Vagina (tissue), 2 donors: ENCODE measurements at places on chromosomes 4 and X.

- DNase-seq, result no peak
Observed at GRCh38 chrX:22097012-22097694, 65.0 kb downstream of the PHEX start.

DNA sequence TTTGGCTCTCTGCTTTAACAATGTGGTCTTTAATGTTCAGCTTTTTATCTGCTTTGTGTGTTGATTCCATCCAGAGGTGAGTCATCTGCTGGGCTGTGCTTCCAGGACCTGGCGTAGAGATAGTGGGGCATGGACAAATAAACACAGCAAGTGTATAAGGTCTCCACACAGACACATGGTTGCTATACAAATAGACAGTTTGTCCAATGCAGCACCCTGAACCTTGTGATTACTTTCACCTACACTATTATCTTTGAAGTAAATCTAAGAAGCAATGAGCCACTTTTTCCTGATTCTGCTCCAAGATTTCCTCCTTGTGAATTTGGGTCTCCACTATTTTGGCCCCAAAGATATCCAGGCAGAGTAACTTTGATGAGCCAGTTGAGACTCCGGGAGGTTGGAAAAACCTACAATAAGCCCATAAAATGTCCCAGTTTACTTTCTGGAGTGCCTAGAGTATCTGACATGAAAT lies 12.1 kb downstream of the PPARGC1A start:
- no peak for DNase-seq

- DNase-seq, result no peak
Observed at GRCh38 chr4:56823933-56824600, 2.6 kb upstream of the SPINK2 start.

DNA sequence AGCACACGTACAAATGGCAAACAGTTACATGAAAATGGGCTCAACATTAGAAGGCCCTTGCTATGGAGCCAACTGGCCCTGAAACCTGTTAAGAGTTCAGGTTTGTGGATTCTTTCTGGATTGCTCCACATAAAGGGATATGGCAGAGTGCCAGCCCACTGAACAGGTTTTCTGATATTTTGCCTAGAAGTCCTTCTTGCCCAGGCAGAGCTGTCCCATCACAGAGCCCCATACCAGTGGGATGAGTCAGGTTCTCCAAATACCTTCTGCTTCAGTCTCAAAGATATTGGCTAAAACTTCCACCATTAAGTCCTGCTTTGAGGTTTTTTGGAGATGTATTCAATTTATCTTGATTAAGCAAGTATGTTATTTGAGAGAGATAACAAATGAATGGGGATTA lies 146.8 kb upstream of the IL1RAPL2 start:
- no peak for DNase-seq

GRCh38 chrX:134688031-134688823 lies 30.0 kb upstream of the PLAC1 start:
- DNase-seq, result no peak

DNA sequence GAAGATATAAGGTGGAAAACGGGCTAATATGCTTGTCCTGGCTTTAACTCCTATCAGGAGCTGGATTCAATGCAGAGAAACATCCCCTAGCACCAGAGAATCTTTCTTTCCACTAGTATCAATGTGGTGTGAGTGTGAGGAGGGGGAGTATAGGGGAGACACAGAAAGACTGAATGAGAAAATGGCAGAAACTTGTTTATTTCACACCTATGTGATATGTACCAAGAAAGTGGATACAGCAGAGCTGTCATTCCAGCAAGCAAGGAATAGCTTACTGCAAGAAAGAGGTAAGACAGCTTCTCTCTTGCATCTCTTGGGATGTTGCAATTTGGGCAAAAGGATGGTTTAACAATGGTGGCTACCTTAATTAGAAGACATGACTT lies 105.6 kb downstream of the LNX1 start:
- DNase-seq, result no peak

DNA sequence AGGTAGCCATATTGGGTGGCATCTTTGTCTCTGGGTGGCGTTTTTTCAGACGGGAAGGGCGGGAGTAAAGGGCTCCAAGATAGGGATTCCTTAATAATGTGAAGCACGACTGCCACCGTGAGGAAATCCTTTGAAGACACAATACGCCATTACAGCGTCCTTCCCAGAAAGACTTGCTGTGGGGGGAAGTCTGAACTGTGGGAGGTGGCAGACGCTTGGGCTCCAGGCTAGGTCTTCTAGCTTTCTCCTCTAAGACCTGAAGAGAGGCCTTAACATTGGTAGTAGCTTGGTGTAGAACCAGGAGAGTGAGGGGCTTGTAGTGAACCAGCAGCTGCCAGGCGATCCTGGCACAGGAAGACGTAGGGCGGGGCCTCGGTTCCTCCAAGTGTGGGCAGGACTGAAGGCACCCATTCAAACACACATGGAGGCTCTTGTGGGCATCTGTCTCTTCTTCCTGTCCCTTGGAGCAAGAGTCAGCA lies 197.3 kb downstream of the OR13H1 start:
- no peak for DNase-seq

DNA sequence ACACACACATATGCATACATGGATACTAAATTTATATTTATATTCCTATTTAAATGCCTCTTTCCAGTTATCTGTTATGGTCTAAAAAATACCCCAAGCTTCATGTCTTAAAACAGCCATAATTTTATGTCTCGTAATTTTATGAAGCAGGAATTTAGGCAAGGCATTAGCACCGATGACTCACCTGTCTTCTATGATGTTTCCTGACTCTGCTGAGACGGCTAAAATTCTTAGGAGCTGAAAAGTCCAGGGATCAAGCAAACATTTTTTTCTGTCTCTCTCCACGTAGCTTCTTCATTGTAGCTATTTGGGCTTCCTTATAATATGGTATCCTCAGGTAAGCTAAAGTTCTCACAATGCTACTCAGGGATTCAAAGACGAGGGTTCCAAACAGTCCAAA lies 930.3 kb downstream of the STIM2 start:
- no peak for DNase-seq

GRCh38 chrX:17547658-17548057 lies 172.7 kb downstream of the NHS start:
- no peak for DNase-seq

- no peak for DNase-seq
Observed at GRCh38 chrX:110020536-110020935, 17.6 kb downstream of the TMEM164 start.

DNA sequence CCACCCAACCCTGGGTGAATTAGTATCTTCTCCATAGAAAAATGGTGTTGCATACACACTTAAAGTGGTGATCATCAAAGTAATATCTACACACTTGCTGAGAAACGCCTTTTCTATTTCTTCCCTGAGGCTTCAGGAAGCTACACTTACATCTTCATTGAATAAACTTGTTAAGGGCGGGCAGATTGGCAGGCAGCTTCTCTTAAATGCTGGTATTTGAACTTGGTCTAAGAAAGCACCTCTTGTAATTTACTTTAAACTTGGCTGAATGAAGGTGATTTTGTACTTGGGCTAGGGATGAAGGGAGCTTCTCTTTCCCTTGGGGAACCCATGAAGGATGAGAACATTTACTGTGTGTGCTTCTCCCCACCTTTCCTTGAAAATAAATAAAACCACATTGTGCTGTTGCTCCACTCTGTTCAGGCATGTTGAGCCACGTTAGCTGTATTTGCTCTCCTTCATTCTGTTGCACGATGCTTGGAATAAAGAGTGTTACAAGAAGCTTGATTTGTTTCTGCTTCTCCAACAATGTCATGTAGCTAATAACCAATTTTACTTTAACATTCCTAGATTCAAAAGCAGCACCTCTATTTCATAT lies 430.1 kb downstream of the ANKRD50 start:
- DNase-seq, result no peak

- no peak for DNase-seq
Observed at GRCh38 chrX:119145241-119145653, 17.6 kb upstream of the KIAA1210 start.

- DNase-seq, result no peak
Observed at GRCh38 chrX:24561121-24561520, 86.0 kb downstream of the PCYT1B start.

DNA sequence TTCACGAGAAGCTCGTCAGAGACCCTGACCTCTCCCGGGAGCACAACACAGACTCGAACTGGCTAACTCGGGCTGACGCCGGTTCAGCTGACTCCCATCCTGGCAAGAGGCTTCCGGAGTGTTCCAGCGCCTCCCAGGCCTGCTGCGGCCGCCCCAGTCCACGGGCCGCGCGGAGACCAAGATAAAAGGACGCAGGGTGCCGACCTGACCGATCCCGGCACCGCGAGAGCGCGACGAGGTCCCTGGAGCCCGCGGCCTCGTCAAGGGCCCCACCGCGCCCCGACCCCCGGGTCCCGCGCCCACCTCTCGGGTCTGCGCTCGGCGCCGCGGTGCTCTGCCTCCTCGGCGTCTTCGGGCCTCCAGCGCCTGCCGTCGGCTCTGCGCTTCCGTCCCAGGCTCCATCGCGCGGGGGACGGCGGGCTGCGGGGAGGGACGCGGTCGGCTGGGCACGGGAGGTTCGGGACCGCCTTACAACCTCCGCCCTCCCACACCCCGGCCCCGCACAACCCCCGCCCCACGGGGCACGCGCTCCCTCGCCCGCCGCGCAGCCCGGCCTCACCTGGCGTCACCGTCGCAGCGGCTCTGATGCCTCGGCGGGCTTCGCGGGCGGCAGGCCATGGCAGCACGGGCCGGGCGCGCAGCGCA lies 426 bp downstream of the SLBP start:
- no peak for DNase-seq

GRCh38 chr4:7736436-7737267 lies 203.0 kb downstream of the AFAP1 start:
- no peak for DNase-seq

- no peak for DNase-seq
Observed at GRCh38 chr4:113502476-113502875, 259.1 kb downstream of the CAMK2D start.

- no peak for DNase-seq
Observed at GRCh38 chrX:132071254-132071653, 48.2 kb downstream of the STK26 start.

GRCh38 chr4:129355516-129355915 lies 259.6 kb downstream of the C4orf33 start:
- DNase-seq, result no peak

GRCh38 chrX:64996805-64997204 lies 20.6 kb upstream of the ZC4H2 start:
- DNase-seq, result no peak

DNA sequence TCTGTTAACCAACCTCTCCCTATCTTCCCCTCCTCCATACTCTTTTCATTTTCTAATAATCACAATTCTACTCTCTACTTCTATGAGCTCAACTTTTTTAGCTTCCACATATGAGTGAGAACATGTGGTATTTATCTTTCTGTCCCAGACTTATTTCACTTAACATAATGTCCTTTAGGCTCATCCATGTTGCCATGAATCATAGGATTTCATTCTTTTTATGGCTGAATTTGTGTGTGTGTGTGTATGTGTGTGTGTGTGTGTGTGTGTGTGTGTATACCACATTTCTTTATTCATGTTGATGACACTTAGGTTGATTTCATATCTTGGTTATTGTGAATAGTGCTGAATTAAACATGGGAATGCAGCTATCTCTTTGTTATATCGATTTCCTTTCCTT lies 37.4 kb downstream of the RUFY3 start:
- no peak for DNase-seq

GRCh38 chrX:27863809-27864208 lies 56.0 kb downstream of the MAGEB10 start:
- no peak for DNase-seq

GRCh38 chrX:98371994-98372393 lies 1488.3 kb downstream of the RPA4 start:
- DNase-seq, result no peak

DNA sequence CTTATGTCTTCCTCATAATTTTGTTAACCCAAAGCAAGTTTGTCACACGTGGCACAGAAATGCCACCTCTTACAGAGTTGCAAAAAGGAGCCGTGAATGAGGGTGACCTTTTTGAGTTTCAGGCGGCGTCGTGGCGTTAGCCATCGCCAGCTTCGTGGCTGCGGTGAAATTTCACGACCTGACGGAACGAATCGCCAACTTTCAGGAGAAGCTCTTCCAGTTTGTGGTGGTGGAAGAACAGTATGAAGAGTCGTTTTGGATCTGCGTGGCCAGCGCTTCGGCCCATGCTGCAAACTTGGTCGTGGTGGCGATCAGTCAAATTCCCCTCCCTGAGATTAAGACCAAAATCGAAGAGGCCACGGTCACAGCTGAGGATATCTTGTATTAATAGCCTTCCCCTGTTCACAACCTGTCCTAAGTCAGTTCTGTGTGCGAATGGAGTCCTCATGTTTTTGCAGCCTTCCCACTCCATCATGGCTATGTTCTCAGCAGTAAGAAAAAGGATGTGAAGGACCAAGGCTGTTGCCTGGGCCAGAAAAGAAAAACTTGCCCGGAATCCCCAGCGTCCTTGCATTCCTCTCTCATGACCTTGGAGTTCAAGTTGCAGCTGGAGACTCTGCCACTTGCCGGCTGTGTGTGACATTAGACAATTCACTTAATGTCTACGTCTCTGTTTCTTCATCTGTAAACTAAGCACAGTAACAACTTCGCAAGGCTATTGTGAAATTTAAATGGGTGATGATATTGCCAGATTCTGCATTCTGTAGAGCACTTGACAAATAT lies 11.9 kb downstream of the CLRN2 start:
- no peak for DNase-seq

- DNase-seq, result no peak
Observed at GRCh38 chr4:51906167-51906958, 63.4 kb downstream of the DCUN1D4 start.

DNA sequence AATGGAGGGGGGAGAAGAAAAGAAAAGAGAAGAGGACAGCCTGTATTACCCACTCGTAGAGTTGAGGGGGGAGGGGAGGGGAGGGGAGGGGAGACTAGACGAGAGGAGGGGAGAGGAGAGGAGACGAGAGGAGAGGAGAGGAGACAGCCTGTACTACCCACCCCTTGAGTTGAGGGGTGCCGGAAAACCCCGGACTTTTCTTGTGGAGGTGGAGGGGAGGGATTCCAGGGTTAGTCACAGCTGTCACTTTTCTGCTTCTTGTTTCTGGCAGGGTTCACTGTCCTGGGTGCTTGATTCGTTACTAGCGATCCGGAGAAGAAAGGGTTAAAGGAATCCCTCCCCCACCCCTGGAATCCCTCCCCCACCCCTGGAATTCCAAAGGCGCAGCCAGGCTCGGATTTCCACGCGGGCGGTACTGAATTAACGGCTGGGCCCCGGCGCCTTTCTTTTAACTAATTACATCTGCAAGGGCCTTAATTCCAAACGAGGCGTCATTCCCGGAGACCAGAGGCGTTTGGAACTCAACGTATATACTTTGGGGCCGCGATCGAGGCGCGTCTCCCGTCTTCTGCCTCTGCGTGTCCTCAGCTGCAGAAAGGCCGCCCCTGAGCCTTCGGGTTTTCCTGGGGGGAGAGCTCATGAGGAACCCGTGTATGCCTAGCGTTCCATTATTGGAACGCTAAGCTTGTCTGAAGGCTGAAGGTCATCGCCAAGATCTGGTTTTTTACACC lies 20.1 kb upstream of the CSF2RA start:
- no peak for DNase-seq

- DNase-seq, result no peak
Observed at GRCh38 chr4:47040828-47041227, 9.5 kb downstream of the GABRB1 start.

- no peak for DNase-seq
Observed at GRCh38 chrX:40452031-40452430, 128.7 kb upstream of the ATP6AP2 start.

- no peak for DNase-seq
Observed at GRCh38 chr4:102263024-102263787, 82.1 kb downstream of the SLC39A8 start.

- no peak for DNase-seq
Observed at GRCh38 chr4:56505269-56506130, at the start of gene ARL9. Gene ARL9, plus strand, starts transcription at chr4:56505791. Its CDS starts 72 bp downstream, at chr4:56505863.
